ENCODE measurements at places on chromosomes 12 and 14. TPM values are rescaled to one million over a fixed set of nuclear protein-coding genes. Genes with fewer than 3 reads are reported as not detected.

The MGST1 gene
- total RNA-seq, result 25.7 TPM

The IL31 gene
- total RNA-seq, result not detected

The SLCO1B1 gene
- total RNA-seq, result not detected

The RNASE7 gene
- total RNA-seq, result not detected

The LRP6 gene
- 45.0 TPM for total RNA-seq

The GPR84 gene
- total RNA-seq, result not detected

The REM2 gene
- 0.26 TPM for total RNA-seq

The FGD4 gene
- total RNA-seq, result 61.6 TPM

The PROX2 gene
- total RNA-seq, result not detected

The KCNMB4 gene
- 0.26 TPM for total RNA-seq

The SALL2 gene
- total RNA-seq, result 2.1 TPM

The MRPS35 gene
- total RNA-seq, result 39.0 TPM

The DACT1 gene
- 5.3 TPM for total RNA-seq

The IL22 gene
- not detected for total RNA-seq

The GPRC5D gene
- 0.25 TPM for total RNA-seq

The TAS2R30 gene
- 6.2 TPM for total RNA-seq

The LRRIQ1 gene
- not detected for total RNA-seq

The FGF6 gene
- not detected for total RNA-seq

The GALNT8 gene
- not detected for total RNA-seq

The WBP11 gene
- 10.2 TPM for total RNA-seq

The CDCA3 gene
- total RNA-seq, result 9.5 TPM
